ENCODE measurements at places on chromosomes 2 and 18.
A peak's percentile ranks its signal among the peaks of the same experiment; 100 is the strongest.

GRCh38 chr2:202066875-202067274 is 6.2 kb upstream of the KIAA2012 start:
- no peak for DNase-seq
- H3K27me3 ChIP-seq: no peaks in the 10 kb centered on the region
- peaks cover 16% of the 10 kb centered on the region for H3K4me1 ChIP-seq
- H3K27ac ChIP-seq: no peak overlapping the region
- H3K4me3 ChIP-seq: no peak overlapping the region

GRCh38 chr2:186919296-186919695 is 70.3 kb upstream of the ZSWIM2 start:
- no peak for DNase-seq
- no peaks in the 10 kb centered on the region for H3K4me1 ChIP-seq
- H3K27me3 ChIP-seq: no peaks in the 10 kb centered on the region
- H3K4me3 ChIP-seq: no peak overlapping the region
- H3K36me3 ChIP-seq: no peaks in the 10 kb centered on the region

DNA sequence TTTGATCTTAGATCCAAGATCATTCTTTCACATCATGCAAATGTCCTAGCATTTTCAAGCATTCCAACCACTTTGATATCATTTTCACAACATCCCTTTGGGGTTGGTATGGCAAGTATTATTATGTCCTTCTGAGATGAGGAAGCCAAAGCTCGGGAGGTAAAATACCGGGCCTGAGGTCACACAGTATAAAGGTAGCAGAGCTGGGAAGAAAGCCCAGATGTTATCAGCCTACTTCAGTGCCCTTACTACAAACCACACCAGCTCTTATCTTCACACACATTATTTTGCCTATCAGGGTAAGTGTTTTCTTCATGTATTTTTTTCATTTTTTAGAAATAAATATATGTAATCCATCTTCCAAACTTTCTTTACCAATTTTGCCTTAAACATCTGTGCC is 4.2 kb upstream of the B4GALT6 start:
- no peak overlapping the region for H3K4me3 ChIP-seq
- H3K36me3 ChIP-seq: no peaks in the 10 kb centered on the region
- no peaks in the 10 kb centered on the region for H3K27me3 ChIP-seq
- DNase-seq: no peak
- no peak overlapping the region for H3K27ac ChIP-seq

DNA sequence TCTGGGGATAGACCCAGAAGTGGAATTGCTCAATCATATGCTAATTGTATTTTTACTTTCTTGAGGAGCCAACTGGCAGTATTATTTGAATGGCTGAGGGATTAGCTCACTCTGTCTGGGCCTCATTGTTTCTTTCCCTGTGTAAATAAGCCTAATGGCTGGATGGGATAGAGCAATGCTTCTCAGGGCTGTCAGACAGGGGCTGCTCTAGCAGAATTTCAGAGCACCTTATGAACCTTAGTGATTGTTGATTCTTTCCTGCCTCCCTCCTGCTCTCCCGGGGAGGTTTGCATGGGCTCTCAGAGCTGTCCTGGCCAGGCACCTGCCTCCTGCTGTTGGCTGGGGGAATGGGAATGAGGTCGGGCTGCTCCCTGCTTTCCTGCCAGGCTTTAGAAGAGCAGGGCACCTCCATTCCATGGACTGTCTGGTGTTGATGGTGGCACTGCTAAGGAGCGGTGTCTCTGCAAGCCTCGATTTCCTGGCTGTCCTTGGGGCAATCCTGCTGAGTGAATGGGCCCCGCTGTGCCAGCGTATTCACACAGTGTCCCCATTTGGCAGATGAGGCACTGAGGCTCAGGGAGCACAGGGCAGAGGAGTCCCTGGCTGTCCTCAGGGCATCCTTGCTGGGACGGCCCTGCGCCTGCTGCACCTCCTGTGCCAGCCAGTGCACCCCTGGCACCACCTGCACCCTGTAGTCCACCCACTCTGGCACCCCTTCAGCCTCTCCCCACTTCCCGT is 468.2 kb upstream of the HS6ST1 start:
- peaks cover 18% of the 10 kb centered on the region for H3K4me1 ChIP-seq
- no peaks in the 10 kb centered on the region for H3K36me3 ChIP-seq
- no peaks in the 10 kb centered on the region for H3K27me3 ChIP-seq
- no peak overlapping the region for H3K4me3 ChIP-seq

DNA sequence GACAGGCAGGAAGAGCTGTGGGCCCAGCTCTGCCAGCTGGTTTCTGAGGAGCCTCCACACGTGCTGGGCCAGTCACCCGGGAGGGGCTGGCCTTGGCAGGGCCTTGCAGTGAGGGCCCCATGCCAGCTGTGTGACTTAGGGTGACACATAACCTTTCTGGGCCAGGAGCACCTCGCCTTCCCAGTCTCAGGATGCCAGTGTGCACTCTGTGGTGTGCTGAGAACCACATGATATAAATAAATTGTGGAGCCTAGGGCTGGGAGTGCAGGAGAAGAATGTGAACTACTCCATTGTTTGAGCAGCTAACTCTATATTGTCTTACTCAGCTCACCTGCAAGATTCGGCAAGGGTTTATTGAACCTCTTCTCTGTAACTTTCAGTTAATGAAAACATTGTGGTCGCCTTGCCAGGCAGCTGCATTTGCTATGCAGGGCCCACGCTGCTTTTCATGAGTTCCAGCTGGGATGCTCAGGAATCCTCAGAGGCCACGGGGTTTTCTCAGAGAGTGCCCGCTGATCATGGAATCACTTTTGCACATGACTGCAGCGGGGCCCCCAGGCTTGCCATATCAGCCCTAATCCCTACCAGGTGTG is 222.3 kb downstream of the SH3RF3 start:
- H3K27ac ChIP-seq: peak overlapping the region; percentile 3
- no peaks in the 10 kb centered on the region for H3K27me3 ChIP-seq
- no peak for DNase-seq
- H3K4me1 ChIP-seq: peaks cover 48% of the 10 kb centered on the region

DNA sequence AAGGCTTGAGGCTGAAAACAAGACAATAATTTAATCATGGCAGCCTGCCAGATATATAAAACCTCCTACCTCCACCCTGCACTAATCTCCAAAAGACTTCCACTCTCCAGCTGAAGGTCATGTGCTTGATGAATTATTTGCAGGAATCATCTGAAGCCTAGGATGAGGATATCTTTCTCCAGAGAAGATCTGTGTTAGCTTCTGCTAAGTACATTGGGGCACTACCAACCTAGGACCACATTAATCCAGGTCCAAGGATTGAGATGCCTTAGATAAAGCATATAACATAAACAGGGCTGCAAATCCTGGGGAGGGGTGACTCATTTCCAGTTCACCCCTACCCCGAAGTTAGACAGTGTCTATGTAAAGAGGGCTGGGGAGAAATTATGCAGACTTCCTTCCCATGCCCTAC is 80.5 kb upstream of the FRZB start:
- H3K27me3 ChIP-seq: no peaks in the 10 kb centered on the region
- H3K36me3 ChIP-seq: peaks cover 1% of the 10 kb centered on the region
- DNase-seq: no peak
- H3K27ac ChIP-seq: no peak overlapping the region
- no peaks in the 10 kb centered on the region for H3K4me1 ChIP-seq
- no peak overlapping the region for H3K4me3 ChIP-seq

DNA sequence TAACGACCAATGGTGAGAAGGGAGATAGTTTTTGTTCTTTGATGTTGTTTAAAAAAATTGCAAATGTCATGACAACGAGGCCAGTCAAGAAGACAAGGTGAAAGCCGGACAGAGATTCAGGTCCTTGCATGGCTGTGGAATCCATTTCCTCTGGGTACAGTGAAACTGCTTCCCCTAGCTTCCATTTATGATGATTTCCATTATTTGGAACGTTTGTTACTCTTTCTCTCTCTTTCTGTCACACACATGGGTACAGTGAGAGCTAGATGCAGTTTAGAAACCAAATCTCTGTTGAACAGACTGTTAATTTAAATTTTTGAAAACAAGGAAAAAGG is 57.4 kb upstream of the MSH2 start:
- no peaks in the 10 kb centered on the region for H3K36me3 ChIP-seq
- H3K4me1 ChIP-seq: peaks cover 15% of the 10 kb centered on the region

DNA sequence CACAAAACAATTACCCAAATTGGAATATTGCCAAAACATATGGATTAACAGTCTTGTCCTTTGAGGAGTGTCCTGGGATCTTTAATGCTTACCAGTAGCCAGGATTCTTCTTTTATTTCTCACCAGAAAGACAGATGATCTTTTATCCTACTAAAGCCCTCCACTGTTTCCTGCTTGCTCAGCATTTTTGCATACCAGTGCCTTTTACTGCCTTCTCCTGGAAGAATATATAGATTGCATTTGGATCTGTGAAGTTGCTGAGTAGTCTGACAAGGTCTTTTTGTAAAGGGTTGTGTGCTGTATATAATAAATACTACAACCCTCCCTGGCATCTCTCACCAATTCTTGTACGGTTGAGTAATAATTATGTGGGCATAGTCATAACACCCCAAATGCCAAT is 652.2 kb downstream of the LRRTM4 start:
- no peaks in the 10 kb centered on the region for H3K36me3 ChIP-seq
- no peaks in the 10 kb centered on the region for H3K4me1 ChIP-seq
- H3K27me3 ChIP-seq: no peaks in the 10 kb centered on the region
- no peak overlapping the region for H3K4me3 ChIP-seq
- DNase-seq: no peak

- no peak overlapping the region for H3K4me3 ChIP-seq
- H3K27me3 ChIP-seq: no peaks in the 10 kb centered on the region
- H3K27ac ChIP-seq: no peak overlapping the region
Observed at GRCh38 chr2:108392029-108392428, 14.3 kb downstream of the SULT1C4 start.

DNA sequence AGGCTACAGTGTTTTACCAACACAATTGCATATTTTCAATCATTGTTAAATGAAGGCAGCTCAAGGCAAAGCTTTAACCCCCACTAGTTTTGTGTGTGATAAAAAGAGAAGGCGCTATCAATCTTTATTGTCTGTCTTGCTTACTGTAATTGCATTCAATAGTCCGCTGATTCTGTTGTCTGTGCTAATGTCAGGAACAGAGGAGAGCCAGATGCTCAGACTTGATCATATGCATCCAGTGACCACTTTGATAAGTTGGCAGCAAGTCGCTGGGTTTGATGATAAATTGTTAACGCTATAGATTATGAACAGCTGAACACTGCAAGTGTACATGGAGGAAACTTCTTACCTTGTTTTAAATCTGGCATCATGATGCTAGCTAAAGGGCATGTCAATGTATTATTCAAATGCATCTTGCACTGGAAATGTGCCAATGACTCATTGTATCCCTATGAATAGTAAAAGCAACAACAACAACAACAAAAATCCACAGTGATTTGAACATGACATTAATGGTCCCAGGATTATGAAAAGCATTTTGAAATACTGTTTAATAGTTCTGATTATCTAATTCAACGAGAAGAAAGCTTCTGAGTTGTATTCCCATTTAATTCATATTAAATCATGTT is 423.5 kb upstream of the FANCL start:
- no peak overlapping the region for H3K4me3 ChIP-seq
- no peak for DNase-seq
- no peak overlapping the region for H3K27ac ChIP-seq
- H3K36me3 ChIP-seq: no peaks in the 10 kb centered on the region

GRCh38 chr2:226661789-226662545 is 137.7 kb downstream of the IRS1 start:
- no peak for DNase-seq
- no peaks in the 10 kb centered on the region for H3K36me3 ChIP-seq
- no peaks in the 10 kb centered on the region for H3K27me3 ChIP-seq
- H3K4me3 ChIP-seq: no peak overlapping the region
- H3K27ac ChIP-seq: peak overlapping the region; percentile 69

DNA sequence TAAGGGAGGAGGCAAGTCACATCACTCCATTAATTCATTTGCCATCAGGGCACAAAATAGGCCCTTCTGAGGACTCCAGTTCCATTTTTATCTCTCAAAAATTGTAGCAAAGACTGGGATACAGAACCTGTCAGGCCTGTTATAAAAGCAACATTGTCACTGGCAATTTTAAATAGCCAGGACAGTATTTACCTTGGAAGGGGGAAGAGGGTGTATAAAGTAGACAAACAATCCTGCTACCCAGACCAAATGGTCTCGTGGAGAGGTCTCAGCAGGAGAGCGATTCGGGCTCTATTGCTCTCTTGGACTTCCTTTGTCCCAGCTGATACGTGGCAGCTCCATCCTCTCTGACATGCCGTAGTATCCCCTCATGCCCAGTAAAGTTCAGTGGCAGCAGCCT is 740.3 kb upstream of the HS6ST1 start:
- H3K4me3 ChIP-seq: no peak overlapping the region
- DNase-seq: no peak
- no peaks in the 10 kb centered on the region for H3K4me1 ChIP-seq
- no peaks in the 10 kb centered on the region for H3K27me3 ChIP-seq

- no peaks in the 10 kb centered on the region for H3K36me3 ChIP-seq
- H3K27me3 ChIP-seq: no peaks in the 10 kb centered on the region
- no peak for DNase-seq
- H3K4me3 ChIP-seq: no peak overlapping the region
Observed at GRCh38 chr2:104656571-104657163, 197.2 kb upstream of the POU3F3 start.

GRCh38 chr2:157625296-157625695 is 3.4 kb downstream of the ACVR1C start:
- H3K36me3 ChIP-seq: no peaks in the 10 kb centered on the region
- no peak for DNase-seq
- no peaks in the 10 kb centered on the region for H3K27me3 ChIP-seq
- no peak overlapping the region for H3K4me3 ChIP-seq
- no peak overlapping the region for H3K27ac ChIP-seq

DNA sequence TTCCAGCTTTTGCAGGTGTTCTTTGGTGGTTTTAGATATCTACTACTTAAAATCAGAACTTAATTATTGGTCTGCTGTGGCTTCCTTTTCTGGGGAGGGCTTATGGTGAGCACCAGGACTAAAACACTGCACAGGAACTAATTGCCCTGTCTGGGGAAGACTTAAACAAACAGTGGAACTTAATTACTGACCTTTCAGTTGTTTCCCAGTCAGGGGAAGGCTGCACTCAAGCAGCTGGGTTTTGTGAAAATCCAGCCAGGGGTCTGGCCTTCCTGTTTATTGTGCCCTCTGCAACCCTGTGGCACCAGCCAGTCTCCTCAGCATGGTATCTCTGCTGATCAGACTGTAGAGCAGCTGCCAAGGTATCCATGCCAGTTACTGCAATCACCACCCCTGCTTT is 398.2 kb downstream of the ADCYAP1 start:
- no peak for DNase-seq
- no peaks in the 10 kb centered on the region for H3K4me1 ChIP-seq
- no peaks in the 10 kb centered on the region for H3K36me3 ChIP-seq
- no peaks in the 10 kb centered on the region for H3K27me3 ChIP-seq
- H3K4me3 ChIP-seq: no peak overlapping the region

DNA sequence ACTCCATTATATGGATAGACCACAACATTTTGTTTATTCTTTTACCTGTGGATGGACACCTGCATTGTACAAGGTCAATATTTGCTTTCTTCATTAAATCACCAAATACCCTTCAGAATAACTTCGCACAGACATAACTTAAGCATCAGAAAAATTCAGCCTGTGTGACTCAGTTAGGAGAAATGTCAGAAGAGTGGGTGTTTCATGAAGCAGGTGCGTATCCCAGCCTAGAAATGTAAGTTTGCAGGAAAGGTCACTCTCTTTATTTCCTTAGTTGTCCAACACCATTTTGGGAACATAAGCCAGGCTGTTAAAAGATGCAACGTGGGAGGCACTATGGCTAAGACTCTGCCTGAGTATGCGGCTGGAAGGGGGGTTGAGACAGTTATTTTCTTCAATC is 48.6 kb upstream of the FHL2 start:
- no peaks in the 10 kb centered on the region for H3K27me3 ChIP-seq
- H3K4me3 ChIP-seq: no peak overlapping the region
- no peak for DNase-seq
- no peaks in the 10 kb centered on the region for H3K36me3 ChIP-seq
- no peaks in the 10 kb centered on the region for H3K4me1 ChIP-seq
